ENCODE measurements at places on chromosomes 4 and X.

DNA sequence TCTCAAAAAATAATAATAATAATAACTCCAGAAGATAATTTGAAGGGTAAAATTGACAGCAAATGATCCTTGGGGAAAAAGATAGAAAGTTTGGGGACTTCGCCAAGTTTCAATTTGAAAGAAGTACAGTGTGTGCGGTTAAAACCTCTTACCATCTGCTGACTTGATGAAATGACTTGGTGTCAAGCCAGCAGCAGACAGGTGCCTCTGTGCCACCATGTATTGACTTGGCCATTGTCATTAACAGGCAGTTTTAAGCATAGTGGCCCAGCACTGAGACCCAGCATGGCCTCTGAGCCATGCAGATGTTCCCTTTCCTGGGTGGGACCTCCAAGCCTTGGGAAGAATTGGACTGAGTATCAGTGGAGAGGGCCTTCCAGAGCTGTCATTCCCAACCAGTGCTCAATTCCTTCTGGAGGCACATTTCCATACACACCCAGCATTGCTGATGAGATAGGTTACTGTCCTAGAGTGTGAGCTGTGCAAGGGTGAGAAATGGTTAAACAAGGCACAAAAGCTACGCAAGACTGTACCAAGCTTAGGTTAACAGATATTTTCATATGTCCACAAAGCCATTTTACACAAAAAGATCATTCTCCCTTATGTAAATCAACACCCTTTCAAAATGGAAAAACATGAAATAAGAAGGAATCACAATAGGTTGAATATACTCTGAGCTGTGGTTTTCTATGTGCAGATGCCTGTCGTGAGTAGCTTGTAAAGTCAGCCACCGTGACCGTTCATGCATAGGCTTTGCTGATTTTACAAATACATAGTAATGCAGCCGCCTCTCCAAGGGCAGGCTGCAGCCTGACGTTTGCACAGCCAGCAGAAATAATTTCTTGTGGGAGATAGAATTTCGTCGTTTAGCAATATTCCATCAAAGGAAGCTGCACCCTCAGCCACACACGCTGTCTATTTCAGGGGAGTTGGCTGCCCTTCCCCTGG is 59.4 kb upstream of the FBXW7 start:
- no peak for DNase-seq

DNA sequence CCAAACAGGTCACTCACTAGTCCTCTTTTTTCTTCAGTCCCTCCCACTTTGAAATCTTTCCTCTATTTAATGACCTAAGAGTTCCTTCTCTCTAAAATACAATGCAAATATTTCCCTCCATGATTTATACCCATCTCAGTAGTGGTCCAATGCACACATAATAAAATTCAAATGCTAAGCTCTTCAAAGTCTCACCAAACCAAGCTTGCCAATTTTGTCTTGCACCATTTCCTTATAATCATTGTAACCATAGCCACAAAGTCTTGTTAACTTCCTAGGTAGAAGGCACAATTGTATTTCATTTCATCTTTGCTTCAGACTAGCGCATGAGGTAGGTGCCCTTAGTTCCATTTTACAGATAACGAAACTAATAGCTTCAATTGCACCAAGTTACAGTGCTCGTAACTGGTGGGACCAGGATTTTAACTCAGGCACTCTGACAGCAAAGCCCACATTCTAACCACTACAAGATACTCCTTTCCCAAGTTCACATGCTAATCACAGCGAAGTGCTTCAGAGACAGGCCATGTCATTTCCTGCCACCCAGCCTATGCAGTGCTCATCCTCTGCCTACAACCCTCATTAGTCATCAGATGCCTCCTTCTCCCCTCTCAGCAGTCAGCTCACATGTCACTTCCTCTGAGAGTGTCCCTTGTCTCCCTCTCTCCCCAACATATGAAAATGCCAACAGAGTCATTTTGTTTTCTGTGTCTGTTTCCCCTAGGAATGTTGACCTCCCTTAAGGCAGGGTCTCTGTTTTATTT is 66.9 kb upstream of the PPARGC1A start:
- no peak for DNase-seq

GRCh38 chr4:31557437-31557836 is 837.3 kb downstream of the PCDH7 start:
- DNase-seq: no peak

DNA sequence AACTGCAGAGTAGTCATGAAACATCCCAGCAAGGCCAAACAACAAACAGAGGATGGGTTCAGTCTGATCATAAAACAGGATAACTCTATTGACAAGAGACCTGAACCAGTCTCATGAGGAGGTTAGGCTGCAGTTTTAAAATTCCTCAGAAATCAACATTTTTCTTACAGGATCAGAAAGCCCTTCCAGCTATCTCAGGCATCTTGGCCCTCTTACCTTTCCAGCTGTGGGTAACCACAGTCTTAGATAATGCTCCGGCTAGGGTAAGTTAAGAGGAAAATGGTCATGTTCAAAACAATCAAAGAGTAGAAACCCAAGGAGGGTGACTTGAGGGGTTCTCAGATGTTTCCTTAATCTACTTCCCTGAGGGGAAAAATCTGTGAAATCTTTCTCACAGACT is 5.1 kb downstream of the CTSO start:
- no peak for DNase-seq

GRCh38 chr4:4960574-4960973 is 58.7 kb downstream of the CYTL1 start:
- no peak for DNase-seq

- no peak for DNase-seq
These were observed 221.3 kb downstream of the PPP3CA start for GRCh38 chr4:101126059-101126458.

- no peak for DNase-seq
These were observed 8.6 kb downstream of the ATP2B3 start for GRCh38 chrX:153526042-153526441.

GRCh38 chrX:10106806-10107205 is 50.0 kb upstream of the CLCN4 start:
- DNase-seq: peak; percentile 48

- no peak for DNase-seq
These were observed 88.8 kb upstream of the PAK3 start for GRCh38 chrX:111007238-111007637.

DNA sequence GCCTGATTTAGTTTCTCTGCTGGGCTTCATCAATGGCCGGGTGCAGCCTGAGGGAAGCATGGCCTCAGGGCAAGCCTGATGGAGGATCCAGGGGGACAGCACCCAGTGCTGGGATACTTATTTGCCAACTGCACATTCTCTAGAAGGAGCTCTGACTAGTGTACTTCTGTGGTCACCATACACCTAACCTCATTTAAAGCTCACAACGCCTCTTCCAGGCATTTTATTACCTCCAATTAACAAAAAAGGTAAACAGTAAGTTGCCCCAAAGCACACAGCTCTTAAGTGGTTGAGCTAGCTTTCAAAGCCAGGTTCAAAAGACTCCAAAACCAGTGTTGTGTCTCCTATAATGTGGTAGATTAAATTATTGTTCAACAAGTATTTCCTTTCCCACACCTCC is 26.8 kb upstream of the ATXN3L start:
- no peak for DNase-seq

- no peak for DNase-seq
These were observed 1.0 kb downstream of the TBCK start for GRCh38 chr4:106314960-106315359.

- no peak for DNase-seq
These were observed 30.5 kb downstream of the TMEM271 start for GRCh38 chr4:545612-546011.

GRCh38 chrX:47366041-47366722 is 4.2 kb upstream of the ZNF157 start:
- DNase-seq: peak; percentile 69

GRCh38 chrX:72121383-72121782 is 10.3 kb downstream of the RTL5 start:
- DNase-seq: peak; percentile 22

GRCh38 chr4:7254736-7255487 is 62.6 kb downstream of the SORCS2 start:
- no peak for DNase-seq

- DNase-seq: no peak
These were observed 29.3 kb downstream of the SMIM20 start for GRCh38 chr4:25943312-25943711.

- DNase-seq: no peak
These were observed 201.0 kb upstream of the GPR101 start for GRCh38 chrX:137234651-137235402.

GRCh38 chr4:80255329-80256095 is 11.0 kb upstream of the FGF5 start:
- no peak for DNase-seq

DNA sequence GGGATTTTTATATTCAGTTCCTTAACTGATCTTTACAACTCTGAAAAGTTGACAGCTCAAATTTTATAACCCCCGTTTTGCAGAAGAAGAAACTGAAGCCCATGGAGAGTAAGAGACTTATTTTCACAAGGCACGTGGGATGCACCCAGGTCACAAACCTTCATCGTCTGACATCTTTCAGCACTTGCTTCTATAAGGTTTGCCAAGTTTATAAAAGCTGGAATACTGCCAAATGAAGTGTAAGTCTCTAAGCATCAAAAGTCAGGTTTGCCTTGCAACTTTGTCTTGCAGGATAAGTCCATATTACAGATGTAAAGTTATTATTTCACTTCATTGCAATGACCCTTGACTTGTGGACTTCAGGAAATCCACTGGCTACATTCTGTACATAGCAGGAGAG is 6.3 kb upstream of the KCNIP4 start:
- DNase-seq: no peak

GRCh38 chrX:19625612-19626011 is 110.3 kb upstream of the MAP3K15 start:
- DNase-seq: peak; percentile 55

DNA sequence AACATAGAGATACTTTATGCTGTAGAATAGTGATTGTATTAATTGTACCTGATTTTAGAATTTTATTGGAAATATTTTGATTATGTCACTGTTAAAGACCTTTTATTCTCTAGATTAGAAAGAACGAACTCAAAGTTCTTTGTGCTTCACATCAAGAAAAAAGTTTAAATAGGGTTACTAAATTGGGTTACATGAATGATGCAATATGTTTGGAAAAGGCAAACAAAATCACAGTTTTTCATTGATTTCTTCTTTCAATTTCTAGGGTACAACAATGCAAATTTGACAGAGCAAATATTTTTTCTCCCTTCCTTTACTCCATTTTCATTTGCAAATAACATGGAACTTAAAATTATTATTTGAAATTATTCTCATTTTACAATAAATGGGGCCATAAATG is 24.0 kb upstream of the ANKRD50 start:
- DNase-seq: no peak

DNA sequence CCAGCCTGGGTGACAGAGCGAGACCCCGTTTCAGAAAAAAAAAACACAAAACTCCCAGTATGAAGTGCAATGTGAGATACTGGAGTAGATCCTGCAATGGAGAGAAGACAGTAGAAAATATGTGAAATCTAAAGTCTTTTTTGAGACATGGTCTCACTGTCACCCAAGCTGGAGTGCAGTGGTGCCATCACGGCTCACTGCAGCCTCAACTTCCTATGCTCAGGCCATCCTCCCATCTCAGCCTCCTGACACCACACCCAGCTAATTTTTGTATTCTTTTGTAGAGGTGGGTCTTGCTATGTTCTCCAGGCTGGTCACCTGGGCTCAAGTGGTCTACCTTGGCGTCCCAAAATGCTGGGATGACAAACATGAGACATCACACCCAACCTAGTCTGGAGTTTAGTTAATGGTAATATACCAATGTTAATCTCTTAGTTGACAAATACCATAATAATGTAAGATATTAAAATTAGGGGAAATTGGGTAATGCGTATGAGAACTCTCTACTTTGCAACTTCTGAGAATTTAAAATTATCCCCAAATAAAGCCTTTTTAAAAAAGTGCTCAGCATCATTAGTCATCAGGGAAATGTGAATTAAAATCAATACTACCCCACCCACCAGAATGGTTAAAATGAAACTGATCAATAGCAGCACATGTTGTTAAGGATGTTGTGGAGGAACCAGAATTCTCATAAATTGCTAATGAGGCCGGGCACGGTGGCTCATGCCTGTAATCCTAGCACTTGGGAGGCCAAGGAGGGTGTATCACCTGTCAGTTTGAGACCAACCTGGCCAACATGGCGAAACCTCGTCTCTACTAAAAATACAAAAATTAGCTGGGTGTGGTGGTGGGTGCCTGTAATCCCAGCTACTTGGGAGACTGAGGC is 15.0 kb downstream of the RBMX start:
- DNase-seq: peak; percentile 27

DNA sequence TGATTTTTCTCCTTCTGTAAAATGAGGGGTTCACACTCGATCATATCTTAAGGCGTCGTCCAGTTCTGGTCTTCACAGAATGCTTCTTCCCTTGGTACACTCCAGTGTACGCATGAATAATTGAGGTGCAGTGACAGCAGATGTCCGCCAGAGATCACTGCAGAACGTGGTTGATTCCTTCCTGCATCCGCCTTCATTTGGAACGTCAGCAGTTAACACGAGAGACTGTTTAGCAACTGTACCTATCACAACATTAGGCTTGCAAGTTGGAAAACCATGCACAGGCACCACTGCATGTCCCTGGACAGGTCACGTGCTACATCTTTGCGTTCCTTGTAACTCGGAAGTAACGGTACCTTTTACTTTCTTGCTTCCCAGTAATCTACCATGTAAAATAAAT is 66.0 kb upstream of the GEMIN8 start:
- DNase-seq: peak; percentile 33
